ENCODE measurements at places on chromosomes 7 and 10.
A peak's percentile ranks its signal among the peaks of the same experiment; 100 is the strongest.

- DNase-seq: no peak
Measured at GRCh38 chr10:12795315-12796110, 206.0 kb downstream of the CCDC3 start.

GRCh38 chr7:36062154-36062815 lies 90.8 kb upstream of the EEPD1 start:
- DNase-seq: no peak

DNA sequence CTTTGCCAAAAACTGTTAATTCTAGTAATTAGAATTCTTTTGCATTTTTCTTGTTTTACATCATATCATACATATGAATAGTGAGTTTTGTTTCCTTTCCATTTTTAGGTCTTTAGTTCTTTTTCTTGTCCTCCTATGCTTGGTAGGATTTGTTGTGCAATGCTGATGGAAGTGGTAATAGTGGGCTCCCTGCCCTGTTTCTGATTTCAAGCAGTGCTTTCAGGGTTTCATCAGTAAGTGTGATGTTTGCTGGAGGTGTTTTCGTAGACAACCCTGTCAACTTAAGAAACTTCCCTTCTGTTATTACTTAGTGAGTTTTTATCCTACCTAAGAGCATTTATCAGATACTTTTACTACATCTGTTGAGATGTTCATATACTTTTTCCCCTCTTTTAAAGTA lies 50.5 kb downstream of the CSGALNACT2 start:
- DNase-seq: no peak

DNA sequence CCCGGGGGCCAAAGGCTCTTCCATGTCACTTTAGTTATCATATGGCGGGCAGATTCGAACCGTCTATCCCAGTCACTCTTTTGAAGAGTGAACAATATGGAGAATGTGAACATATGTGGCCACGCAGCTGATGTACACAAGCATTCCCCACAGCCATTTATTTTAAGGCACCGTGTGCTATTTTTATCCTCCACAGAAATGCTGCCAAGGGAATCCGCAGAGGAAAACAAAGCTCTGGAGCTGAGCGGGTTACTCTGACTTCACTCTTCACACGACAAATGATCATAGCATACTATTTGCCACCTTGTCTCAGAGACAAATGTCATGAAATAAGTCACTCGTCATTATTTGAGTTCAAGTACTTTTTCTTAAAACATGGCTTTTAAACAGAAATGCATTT lies 100.3 kb downstream of the CTBP2 start:
- DNase-seq: no peak

DNA sequence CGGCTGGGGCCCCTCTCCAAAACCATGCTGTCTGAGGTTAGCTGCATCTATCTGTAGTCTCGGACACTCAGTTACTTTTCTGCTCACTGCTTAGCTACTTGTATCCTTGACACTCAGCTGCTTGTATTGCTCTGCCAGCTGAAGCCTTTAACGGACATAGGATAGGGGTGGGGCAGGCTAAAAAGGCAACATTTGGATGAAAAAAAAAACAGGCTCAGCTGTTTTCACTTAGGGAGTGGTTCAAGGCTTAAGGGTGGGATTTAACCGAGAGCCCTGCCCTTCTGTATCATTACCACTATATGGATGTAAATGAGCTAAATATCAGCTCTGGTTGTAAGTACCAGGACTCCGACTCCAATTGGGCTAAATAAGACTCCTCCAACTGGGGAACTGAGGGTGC lies 28.6 kb downstream of the LSMEM1 start:
- DNase-seq: no peak

GRCh38 chr10:84546609-84547008 lies 218.2 kb downstream of the CCSER2 start:
- no peak for DNase-seq

DNA sequence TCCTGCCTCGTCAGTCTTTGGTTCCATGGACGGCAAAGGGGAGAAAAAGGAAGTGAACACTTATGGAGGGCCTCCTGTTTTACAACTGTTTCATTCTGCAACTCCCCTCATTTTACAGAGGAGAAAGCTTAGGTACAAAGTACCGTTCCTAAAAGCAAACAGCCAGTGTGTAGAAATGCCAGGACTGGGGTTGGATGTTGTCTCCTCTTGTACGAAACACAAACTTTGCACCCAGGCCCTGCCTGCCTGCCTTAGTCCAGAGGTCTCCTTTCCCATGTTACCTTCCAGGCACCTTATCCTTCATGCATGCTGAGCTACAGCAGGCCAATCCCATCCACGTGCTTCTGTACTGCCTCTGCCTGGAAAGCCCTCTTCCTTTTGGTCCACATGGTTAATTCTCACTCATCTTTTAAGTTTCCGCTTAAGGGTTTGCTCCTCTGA lies 86.0 kb downstream of the ICA1 start:
- no peak for DNase-seq

- no peak for DNase-seq
Measured at GRCh38 chr10:9913876-9914514, 1103.7 kb upstream of the CELF2 start.

DNA sequence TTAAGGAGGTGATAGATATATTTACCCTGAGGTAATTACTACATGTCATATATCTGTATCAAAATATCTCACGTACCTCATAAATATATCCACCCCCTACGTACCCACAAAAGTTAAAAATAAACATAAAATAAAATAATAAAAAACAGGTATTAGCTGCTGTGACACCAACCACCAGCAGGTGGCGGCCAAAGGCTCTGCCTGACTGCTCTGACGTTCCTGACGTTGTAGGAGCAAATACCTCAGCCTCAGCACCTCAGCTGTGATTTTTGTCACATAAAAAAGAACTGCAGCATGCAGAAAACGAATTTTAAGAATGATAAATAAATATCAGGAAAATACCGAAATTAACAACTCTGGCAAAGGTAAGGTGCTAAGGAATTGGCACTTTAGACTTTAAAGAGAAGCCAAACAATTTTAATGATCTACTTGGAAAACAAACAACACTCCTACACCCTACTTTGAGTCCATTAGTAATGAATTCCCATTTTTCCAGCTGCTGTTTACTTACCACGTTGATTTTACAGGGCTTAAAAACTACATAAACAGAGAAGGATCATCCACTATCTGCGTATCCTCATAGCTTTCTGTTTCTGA lies 125.4 kb upstream of the TARP start:
- peak; percentile 34 for DNase-seq

- DNase-seq: no peak
Measured at GRCh38 chr10:32893434-32893833, 64.6 kb downstream of the ITGB1 start.

DNA sequence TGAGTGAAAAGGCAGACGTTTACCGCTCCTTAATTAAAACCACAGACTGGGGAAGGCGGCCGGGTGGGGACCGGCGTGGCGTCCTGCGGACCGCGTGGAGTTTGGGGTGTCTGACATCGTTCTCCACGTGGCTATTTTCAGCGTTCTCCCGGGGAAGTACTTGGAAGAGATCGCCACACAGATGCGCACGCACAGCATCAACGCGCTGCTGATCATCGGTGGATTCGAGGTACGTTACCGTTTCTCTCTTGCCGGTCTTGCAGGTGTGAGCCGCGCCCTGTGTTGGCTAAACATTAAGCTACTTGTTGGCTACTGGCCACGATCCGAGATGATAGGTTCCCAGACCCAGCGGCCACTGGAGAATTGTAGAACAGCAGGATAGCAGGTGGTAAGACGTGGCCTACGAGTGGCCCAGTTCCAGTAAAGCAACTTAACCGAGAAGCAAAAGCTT lies 51.3 kb downstream of the PFKP start:
- no peak for DNase-seq

DNA sequence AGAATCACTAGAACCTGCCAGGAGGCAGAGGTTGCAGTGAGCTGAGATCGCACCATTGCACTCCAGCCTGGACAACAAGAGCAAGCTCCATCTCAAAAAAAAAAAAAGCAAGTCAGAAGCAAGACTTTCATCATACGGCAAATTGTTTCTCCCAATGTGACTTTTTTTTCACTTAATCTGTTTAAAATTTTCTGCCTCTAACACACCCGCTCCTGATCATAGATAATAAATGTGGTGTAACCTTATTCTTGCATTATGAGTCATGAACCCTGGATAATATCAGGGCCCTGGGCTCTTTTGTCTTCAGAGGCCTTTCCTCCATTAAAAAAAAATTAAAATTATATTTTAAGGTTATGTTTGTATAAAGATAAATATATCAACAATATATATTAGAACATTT lies 111.4 kb upstream of the JCAD start:
- no peak for DNase-seq

DNA sequence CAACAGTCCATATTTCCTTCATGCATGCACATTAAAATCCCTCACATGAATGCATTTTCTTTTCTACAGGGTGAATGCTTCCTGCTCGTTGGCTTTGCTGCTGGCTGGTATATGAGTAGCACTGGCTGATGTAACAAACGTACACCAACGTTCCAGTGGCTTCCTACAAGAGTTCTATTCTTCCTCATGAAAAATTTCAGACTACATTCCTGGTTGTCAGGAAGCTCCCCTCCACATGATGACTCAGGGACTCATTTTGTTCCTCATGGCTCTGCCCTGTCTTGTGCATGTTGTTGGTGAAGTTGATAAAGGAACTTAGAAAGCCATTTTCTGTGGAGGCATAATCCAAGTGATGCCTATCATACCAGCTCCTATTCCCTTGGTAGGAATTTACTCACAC lies 470.7 kb upstream of the KLF6 start:
- DNase-seq: no peak

- DNase-seq: peak; percentile 20
Measured at GRCh38 chr7:151782598-151783448, 94.1 kb downstream of the PRKAG2 start.

- no peak for DNase-seq
Measured at GRCh38 chr10:93812659-93813338, 55.1 kb downstream of the LGI1 start.

DNA sequence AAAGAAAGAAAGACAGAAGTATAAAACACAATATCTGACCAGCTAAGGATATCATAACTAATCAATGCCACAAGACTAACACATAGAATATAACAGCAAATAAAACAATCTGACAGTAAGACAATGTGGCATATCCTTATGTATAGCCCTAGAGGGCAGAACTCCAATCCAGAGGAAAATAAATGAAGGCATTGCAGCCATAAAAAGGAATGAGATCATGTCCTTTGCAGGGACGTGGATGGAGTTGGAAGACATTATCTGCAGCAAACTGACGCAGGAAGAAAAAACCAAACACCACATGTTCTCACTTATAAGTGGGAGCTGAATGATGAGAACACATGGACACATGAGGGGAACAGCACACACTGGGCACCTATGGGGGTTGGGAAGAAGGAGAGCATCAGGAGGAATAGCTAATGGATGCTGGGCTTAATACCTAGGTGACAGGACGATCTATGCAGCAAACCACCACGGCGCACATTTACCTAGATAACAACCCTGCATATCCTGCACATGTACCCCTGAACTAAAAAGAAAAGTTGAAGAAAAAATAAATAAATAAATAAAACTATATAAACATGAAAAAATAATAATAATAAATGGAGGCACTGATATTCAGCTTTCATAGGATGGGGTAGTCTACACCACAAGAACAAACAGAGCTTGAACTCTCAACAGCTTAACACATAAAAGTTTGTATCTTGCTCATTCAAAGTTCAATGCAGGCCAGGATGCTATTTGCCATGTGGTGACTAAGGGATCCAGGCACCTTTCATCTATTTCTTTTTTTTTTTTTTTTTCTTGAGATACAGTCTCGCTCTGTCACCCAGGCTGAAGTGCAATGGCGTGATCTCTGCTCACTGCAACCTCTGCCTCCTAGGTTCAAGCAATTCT lies 66.1 kb upstream of the KAT6B start:
- DNase-seq: no peak

DNA sequence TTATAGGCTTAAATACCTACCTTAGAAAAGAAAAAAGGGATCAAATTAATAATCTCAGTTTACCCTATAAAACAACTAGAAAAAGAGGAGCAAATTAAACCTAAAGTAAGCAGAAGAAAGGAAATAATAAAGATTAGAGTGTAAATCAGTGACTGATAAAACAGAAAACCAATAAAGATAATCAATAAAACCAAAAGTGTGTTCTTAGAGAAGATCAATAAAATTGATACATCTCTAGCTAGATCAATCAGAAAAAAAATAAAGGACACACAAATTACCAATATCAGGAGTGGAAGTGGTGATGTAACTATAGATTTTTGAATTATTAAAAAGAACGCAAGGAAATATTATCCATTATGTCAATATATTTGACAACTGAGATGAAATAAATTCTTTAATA lies 69.2 kb upstream of the NAMPT start:
- no peak for DNase-seq

DNA sequence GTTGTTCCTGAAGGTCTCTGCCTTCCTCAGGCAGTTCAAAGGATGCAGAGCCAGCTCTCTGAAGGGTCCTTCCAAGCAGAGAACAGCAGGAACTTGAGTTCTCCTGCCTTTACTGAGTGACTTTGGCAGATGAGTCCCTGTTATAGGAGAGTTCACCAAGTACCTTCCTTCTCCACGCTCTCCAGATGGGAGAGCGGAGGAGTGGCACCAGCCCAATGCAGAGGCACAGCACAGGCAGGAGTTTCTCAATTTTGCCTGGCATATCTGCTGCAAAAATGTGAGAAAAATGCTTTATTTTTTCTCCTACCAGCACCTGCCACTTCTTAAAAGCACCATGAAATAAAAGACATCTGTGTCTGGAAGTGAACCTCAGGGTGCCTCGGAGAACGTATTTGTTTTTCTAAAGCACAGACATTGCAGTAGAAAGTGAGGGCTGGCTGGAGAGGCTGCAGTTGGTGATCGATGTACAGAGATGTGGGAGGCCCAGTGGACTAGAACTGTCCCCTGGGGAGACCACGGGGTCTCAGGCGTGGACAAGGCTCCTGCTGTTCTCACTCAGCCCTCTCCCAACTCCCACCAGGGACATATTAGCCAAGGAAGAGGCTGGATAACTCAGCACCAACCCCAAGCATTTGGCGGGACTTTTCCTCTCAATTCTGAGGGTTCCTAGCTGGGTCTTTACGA lies 174.5 kb downstream of the WDR37 start:
- no peak for DNase-seq

GRCh38 chr7:45457591-45457990 lies 116.6 kb upstream of the ADCY1 start:
- DNase-seq: no peak

DNA sequence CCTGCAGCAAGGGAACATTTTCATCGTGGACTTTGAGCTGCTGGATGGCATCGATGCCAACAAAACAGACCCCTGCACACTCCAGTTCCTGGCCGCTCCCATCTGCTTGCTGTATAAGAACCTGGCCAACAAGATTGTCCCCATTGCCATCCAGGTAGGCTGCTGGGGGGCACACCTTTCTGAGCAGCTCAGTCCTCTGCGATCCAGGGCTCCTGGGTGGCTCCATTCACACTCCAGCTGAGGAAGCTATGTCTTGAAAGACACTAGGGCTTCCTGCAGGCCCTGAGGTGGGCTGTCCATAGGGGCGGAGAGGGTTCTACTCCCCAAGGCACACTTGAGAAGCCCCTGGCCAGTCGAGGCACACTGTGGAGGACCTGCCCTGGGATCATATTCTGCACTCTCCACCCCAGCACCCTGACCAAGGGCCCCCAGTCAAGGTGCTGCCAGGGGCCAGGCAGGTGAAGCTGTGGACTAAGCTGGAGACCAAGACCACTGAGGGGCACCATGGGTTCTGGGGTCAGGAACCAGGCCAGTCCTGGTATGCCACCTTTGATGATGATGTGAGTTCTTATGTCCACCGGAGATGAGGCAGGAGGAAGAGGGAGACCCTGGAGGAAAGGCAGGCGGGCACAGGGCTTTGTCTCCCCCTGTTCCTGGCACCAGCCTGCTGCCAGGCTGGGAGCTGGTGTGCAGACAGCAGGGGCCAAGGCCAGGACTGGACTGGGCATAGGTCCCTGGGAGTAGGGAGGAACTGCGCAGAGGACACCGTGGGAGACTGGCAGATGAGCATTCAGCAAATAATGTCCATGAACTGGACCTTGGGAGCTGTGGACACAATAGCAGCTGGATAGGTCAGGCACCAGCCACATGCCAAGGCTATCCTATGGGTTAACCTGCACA lies 54.8 kb downstream of the ALOX5 start:
- DNase-seq: no peak
